ENCODE measurements at places on chromosomes 2 and 18. TPM values are rescaled to one million over a fixed set of nuclear protein-coding genes. Genes with fewer than 3 reads are reported as not detected.
A peak's percentile ranks its signal among the peaks of the same experiment; 100 is the strongest.

GRCh38 chr18:68569936-68570335, 145.0 kb downstream of the TMX3 start:
- H3K27me3 ChIP-seq = no peaks in the 10 kb centered on the region
- H3K4me3 ChIP-seq = no peak overlapping the region
- no peak for DNase-seq
- no peaks in the 10 kb centered on the region for H3K36me3 ChIP-seq

DNA sequence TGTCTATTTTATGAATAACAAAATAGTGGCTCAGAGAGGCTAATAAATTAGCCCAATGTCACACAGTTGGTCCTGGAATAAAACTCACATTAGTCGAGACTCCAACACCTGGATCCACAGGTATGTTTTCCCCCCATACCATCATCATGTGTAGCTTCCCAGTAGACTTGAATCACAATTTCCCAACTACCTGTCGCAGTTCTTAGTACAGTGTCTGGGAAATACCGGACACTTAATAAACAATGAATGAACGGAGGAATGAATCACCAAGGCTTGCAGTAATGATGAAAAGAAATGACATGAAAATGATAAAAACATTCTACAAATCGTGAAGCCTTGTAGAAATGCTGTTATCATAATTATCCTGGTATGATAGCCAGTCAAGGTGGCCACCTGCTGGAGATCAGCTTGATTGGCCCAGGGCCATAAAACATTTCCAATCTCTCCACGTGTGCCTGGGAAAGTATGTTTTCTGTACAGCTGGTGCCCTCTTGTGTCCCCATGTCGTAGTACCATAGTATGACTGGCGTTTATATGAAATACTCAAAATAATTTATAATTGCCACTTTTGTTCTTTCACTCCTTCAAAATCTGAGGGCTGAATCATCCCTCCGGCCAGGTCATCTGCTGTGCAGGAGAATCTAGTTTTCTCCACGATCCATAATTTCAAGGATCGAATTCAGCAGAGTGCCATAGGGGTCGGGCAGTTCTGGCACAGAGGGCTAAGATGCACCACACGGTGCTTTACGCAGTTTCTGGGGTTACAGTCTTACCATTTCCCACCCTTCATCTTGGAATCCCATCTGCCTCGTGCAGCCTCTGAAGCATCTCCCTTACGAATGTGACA, 95.4 kb downstream of the LAMA1 start:
- H3K27ac ChIP-seq = no peak overlapping the region
- DNase-seq = no peak
- H3K27me3 ChIP-seq = no peaks in the 10 kb centered on the region
- no peaks in the 10 kb centered on the region for H3K4me1 ChIP-seq

- H3K4me3 ChIP-seq = no peak overlapping the region
- peak overlapping the region; percentile 49 for H3K27ac ChIP-seq
- peaks cover 14% of the 10 kb centered on the region for H3K4me1 ChIP-seq
Observed at GRCh38 chr2:27796791-27797765, 25.6 kb downstream of the MRPL33 start.

DNA sequence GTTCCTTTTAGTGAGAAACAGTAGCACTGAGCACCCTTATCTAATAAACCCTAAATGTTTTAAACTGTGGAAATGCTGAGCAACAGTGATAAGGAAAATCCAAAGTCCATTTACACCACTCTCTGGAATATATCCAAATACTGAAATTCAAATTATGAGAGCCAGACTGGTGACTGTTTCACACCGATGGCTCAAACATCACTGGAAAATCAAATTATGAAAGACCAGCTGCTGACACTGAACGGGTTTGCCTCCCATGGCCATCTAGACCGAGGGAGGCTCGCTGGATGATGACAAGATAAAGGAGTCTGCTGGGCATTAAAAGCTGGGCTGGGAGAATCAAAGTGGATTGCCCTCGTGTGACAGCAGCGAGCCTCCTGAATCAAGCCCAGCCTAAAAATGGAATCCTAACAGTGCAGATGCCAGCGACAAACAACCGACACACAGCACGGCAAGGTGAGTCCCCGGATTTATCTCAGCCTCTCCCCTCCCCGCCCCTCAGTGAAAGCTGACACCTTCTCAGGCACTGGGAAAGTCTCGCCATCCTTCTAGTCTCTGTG, 30.3 kb downstream of the SERPINE2 start:
- H3K36me3 ChIP-seq = no peaks in the 10 kb centered on the region
- no peak overlapping the region for H3K4me3 ChIP-seq
- H3K27ac ChIP-seq = no peak overlapping the region
- DNase-seq = no peak
- H3K4me1 ChIP-seq = peaks cover 3% of the 10 kb centered on the region

GRCh38 chr2:37365669-37366068, 21.2 kb downstream of the QPCT start:
- H3K27me3 ChIP-seq = no peaks in the 10 kb centered on the region
- no peak overlapping the region for H3K27ac ChIP-seq
- no peak for DNase-seq
- no peak overlapping the region for H3K4me3 ChIP-seq
- H3K4me1 ChIP-seq = no peaks in the 10 kb centered on the region
- no peaks in the 10 kb centered on the region for H3K36me3 ChIP-seq

The ERICH2 gene
- total RNA-seq = not detected

DNA sequence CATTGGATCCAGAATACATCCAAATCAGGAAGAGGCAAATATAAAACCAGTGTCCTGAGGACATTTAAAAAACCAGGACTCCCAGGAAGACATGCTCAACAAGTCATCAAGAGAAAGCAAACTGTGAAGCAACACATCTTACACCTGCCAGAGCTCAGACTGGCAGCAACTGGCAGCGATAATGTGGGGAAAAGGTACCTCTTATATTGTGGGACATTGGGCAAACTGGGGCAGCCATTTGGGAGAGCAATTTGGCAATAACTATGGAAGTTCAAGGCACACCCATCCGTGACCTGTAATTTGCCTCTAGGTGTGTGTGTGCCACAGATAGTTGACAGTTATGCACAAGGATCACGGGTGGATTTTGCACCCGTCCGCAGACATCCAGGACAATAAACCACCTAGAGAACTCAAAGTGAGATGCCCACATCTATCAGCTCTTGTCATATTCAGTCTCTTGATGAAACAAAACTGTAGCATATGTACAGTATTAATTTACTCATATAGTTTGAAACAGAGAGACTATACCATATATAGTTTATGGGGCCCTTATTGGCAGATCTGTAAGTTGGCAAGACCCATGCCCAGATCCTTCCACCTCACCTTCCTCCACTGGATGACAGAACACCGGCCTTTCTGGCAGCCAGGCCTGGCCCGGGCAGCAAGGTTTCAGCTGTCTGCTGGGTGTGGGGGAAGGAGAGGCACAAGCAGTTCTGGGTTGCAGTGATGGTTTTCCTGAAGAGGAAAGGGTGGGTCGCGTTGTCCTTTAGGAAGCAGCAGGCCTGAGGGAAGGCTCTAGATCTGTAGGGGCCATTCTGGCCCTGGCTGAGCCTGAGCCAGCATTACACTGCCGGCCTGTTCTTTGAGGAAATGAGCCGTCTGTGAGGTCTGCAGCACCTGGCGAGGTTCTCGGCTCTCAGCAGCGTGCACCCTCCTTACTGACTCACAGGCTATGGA, 18.8 kb downstream of the HJURP start:
- no peaks in the 10 kb centered on the region for H3K27me3 ChIP-seq
- peaks cover 5% of the 10 kb centered on the region for H3K4me1 ChIP-seq
- no peak overlapping the region for H3K4me3 ChIP-seq
- no peak for DNase-seq
- no peak overlapping the region for H3K27ac ChIP-seq

- H3K27ac ChIP-seq = peak overlapping the region; percentile 18
- H3K36me3 ChIP-seq = no peaks in the 10 kb centered on the region
- H3K4me1 ChIP-seq = peaks cover 5% of the 10 kb centered on the region
Observed at GRCh38 chr2:238854699-238855229, 6.9 kb downstream of the TWIST2 start.

DNA sequence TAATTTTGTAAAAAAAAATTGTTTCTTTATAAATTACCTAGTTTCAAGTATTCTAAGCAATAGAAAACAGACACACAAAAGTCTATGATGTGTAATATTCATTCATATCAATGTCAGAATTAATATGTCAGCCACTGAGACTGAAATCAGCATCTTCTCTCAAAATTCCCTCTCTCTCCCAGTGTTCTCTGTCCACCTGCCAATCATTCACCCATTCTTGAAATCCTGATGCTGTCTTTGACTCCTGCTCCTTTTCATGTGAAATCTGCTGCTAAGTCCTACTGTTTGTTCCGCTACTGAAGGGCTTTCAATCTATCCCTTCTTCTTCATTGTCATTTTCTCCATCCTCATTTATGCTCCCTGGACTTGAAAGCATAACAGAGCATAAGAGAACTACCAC, 257.9 kb downstream of the SATB2 start:
- H3K4me1 ChIP-seq = no peaks in the 10 kb centered on the region
- no peaks in the 10 kb centered on the region for H3K27me3 ChIP-seq
- no peak overlapping the region for H3K27ac ChIP-seq
- no peak for DNase-seq
- no peak overlapping the region for H3K4me3 ChIP-seq

DNA sequence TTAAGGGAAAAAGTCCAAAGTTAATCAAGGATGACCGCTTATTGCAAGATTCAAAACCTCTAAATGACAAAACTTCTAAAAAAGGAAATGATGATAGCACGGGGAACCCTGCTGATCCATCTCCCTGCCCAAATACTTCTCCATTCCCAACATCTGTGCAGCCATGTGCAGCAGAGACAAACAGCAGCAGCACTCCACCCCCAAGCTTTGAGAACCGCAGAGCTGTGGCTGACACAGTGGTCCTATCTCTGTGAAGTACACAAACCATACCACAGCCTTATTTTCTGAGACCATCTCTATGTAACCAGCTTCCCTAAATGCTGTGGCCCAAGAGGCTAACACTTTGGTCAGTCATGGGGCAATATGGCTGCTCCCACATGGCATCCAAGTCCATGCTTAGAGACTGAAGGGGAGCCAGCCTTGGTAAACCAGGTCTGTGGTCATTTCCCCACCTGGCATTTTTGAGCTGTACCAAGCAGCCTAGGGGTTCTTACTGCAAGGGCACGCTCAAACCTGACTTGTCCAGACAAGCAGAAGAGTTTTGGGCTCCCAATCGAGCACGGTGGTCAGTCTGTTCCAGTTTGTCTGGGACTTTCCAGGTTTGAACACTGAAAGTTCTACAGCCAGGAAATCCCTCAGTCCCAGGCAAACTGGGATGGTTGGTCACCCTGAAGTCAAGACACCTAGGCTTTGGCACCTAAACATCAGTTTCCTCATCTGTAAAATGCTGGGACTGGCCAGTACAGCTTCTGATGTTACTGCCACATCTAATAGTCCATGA, 17.1 kb upstream of the NFE2L2 start:
- no peaks in the 10 kb centered on the region for H3K27me3 ChIP-seq
- peaks cover 32% of the 10 kb centered on the region for H3K4me1 ChIP-seq
- H3K36me3 ChIP-seq = no peaks in the 10 kb centered on the region
- H3K4me3 ChIP-seq = no peak overlapping the region

The FOXD4L1 gene
- not detected for total RNA-seq

The TFPI gene
- total RNA-seq = 3.5 TPM

The CACNB4 gene
- total RNA-seq = 6.1 TPM

The ANKRD36 gene
- 9.3 TPM for total RNA-seq

GRCh38 chr2:237320801-237321560, 93.0 kb downstream of the COL6A3 start:
- no peak overlapping the region for H3K4me3 ChIP-seq

- H3K27ac ChIP-seq = no peak overlapping the region
- H3K27me3 ChIP-seq = no peaks in the 10 kb centered on the region
- no peak for DNase-seq
- H3K4me3 ChIP-seq = no peak overlapping the region
- H3K4me1 ChIP-seq = peaks cover 12% of the 10 kb centered on the region
- H3K36me3 ChIP-seq = no peaks in the 10 kb centered on the region
Observed at GRCh38 chr2:100748673-100749072, 71.3 kb upstream of the NPAS2 start.

GRCh38 chr2:203710226-203710625, 3.8 kb downstream of the CD28 start:
- no peaks in the 10 kb centered on the region for H3K36me3 ChIP-seq
- no peaks in the 10 kb centered on the region for H3K27me3 ChIP-seq
- H3K27ac ChIP-seq = no peak overlapping the region
- H3K4me1 ChIP-seq = no peaks in the 10 kb centered on the region
- H3K4me3 ChIP-seq = no peak overlapping the region

DNA sequence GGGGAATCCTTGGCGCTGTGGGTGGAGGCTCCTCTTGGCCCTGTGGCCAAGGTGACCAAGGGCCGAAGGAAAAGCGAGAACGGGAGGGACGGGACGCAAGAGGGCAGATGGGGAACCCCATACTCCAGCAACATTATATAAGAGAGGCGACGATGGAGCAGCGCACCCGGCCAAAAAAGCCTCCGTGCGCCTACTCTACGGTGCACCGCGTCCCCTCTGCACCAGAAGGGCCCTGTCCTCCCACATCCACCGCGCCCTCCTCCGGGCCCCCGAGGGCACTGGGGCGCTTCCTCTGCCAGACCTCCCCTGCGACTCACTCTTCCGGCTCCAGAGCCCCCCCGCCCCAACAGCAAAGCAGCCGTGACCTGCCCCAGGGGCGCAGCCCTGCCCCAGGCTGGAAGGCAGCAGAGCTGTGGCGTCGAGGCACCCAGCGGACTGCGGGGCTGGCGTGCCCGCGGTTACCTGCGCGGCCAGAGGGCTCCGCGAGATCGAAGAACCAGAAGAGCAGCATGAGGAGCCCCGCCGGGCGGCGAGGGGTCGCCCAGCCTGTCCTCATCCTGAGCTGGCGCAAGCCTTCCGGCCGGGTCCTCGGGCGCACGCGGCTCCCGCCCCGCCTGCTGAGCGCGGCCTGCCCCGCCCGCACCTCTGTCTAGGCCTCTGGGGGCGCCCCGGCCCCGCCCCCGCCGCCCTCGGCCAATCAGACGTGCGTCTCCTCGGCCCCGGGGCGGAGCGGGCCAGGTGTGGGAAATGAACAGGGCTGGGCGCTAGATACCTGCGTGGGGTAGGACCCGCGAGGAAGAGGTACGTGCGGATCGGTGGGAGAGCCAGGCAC, 106.3 kb upstream of the CD302 start:
- H3K4me1 ChIP-seq = peaks cover 7% of the 10 kb centered on the region
- peak; percentile 32 for DNase-seq
- H3K4me3 ChIP-seq = peak within 1 kb of the TSS; percentile 76
- peak within 1 kb of the TSS; percentile 64 for H3K27ac ChIP-seq

GRCh38 chr2:66156171-66156570, 278.8 kb upstream of the MEIS1 start:
- H3K4me3 ChIP-seq = no peak overlapping the region
- H3K27me3 ChIP-seq = no peaks in the 10 kb centered on the region
- no peaks in the 10 kb centered on the region for H3K36me3 ChIP-seq

- no peaks in the 10 kb centered on the region for H3K27me3 ChIP-seq
- DNase-seq = no peak
- peaks cover 18% of the 10 kb centered on the region for H3K4me1 ChIP-seq
- H3K4me3 ChIP-seq = no peak overlapping the region
Observed at GRCh38 chr2:88832311-88832991, 141.0 kb downstream of the RPIA start.
